ENCODE measurements at places on chromosomes 3 and 15.

DNA sequence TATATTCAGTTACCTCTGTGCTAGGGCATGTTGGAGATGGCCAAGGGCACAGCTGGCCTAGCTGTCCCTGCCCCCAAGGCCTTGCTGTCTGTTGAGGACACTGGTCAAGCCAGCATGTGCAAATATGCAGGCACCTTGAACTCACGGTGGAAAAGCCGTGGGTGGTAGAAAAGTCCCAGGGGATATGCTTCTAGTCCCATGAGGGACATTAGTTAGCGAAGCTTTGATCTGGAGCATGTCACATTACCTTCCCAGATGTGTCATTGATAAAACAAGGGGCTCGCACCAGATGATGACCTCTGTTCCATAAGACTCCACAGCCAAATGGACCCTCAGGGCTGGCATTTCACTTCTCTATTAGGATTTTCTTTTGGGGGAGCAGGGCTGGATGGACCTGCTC lies 14.2 kb upstream of the TMEM158 start:
- DNase-seq: no peak

DNA sequence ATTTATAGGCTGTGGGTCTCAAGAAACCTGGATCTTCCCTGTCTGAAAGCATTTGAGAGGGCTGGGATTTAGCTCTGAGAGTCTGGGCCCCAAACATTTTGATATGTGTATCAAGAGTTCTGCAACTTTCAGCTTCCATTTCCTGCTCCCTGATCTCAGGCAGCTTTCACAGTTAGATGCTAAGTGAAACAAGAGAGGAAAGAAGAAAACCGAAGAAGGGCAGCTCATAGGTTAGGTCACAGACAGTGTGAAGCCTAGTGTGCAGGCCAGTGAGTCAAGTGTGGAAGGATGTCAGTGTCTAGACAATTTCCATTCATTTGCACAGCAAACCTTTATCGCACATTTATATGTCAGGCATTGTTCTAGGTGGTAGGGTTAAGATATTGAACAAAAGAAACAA lies 173.6 kb upstream of the PROK2 start:
- DNase-seq: no peak

GRCh38 chr15:92033723-92034122 lies 180.2 kb downstream of the SLCO3A1 start:
- no peak for DNase-seq

- no peak for DNase-seq
Observed at GRCh38 chr3:90007778-90008499, 900.5 kb downstream of the EPHA3 start.

DNA sequence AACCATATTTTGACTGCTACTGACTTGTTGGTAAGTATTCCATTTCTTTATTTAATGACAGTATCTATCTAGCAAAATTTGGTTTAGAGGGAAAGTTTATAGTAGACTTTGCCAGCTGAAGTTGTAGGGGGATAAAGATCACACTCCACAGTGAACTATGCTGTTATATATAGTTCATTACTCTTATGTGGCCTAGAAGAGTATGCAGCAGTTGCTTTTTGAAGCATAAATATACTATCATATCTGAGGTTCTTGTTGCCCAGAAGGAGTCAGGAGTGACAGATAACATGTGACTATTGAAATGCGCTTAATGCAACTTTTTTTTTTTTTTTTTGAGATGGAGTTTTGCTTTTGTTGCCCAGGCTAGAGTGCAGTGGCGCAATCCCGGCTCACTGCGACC lies 25.6 kb upstream of the MCF2L2 start:
- DNase-seq: no peak

DNA sequence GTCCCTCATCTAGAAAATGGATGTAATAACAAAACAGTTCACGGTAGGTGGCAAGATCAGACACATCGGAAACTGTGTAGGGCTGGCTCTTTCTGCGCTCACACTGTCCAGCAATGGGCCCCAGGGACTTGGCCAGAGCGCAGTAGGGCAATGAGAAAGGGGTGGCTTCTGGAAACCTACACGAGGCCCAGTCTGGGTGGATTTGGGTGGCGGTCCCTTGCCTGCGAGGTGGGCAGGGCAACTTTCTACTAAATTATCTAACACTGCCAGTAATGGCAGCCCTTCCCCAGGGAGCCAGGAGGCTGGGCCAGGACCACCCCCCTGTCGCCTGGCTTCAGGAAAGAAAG lies 2.1 kb upstream of the TNK2 start:
- no peak for DNase-seq

GRCh38 chr15:60371175-60372051 lies 26.4 kb downstream of the ANXA2 start:
- no peak for DNase-seq

Measured in CD4-positive, alpha-beta T cell treated with Interleukin-1 beta for 1 hour (primary cell).